ENCODE measurements at places on chromosomes 6 and 20.

DNA sequence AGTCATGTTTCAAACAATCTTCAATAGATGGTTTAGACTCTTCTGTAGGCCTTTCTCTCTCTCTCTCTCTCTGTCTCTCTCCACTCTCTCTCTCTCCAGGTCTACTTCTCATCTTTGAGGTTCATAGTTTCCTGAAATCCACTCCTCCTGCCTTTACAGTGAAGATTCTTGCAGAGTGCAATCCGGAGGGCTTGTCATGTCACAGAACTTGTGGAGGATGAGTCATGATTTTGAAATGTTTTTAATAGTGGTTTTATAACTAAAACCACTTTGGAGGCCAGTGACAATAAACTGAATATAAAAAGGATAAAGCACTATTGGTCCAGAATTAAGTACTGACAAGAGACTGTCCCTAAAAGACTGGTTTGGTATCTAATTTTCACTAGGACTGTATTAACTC lies 156.3 kb downstream of the KIF6 start:
- no peak for DNase-seq

DNA sequence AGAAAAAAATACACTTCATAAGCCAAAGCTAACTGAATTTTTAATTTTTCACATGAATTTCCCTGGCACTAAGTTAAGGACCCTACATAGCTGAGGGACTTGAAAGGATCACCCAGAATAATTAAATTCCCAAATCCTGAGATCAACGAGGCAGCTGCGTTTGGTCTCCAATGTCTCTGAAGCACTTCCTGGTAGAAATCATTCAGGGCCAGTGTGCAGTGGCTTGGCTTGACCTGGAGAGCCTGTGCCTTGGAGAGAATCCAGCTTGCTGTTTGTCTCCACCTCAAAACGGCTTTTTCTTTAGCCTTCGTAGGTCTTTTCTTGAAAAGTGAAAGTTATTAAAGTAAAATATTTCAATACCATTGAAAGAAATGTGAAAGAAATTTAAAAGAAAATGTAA lies 92.4 kb downstream of the SMOC2 start:
- DNase-seq: no peak

DNA sequence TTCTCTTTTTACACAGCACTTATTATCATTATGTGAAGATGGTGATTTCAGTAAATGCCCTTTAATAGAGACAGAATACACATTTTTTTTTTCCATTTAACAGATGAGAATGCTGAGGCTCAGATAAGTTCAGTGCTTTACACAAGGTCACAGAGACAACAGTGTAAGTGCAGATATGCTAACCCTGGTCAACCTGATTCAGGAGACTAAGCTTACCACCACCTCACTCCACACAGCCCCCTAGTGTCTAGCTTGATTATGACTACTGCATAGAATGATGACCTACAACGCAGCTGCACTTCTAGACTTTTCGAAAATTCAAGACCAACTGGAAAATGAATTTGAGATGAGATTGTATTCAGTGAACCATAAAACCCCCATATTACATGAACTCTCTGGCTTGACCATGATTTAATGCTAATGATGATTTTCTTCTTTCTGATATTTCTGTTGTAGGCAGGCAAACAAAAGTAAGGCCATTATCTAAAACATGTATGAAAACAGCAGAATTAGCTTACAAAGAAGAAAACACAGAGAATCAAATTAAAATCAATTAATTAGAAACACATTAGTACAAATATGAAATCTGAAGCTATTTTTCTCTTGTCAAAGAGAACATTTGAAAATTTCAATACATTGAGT lies 212.1 kb upstream of the PHACTR1 start:
- peak; percentile 7 for DNase-seq

DNA sequence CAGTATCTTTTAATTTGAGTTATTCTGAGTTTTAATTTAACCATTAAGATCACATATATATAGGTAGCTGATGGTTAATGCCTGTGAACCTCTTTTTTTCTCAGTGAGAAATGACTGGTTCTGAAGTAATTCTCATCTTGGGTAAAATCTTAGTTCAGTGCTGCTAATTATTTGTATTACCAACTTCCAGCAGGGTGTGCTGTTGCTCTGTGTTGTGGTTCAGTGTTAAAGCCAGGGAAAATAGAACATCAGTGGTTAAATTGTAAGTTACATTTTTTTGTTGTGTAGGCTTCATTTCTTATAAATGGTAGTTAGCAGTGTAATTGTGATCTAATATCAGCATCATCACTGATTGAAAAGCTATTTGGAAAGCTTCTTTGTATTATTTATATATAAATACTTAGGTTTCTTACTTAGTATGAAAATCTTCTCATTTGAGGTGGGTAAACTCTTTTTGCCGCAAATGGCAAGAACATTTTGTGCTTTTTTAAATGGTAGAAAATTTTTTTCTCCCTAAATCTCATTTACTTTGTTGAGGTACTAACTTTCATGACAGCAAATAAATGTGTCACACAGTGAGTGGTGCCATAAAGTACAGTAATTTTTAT lies 43.7 kb downstream of the CDC5L start:
- DNase-seq: no peak

- no peak for DNase-seq
These were observed 25.5 kb downstream of the RNF144B start for GRCh38 chr6:18412644-18413043.

DNA sequence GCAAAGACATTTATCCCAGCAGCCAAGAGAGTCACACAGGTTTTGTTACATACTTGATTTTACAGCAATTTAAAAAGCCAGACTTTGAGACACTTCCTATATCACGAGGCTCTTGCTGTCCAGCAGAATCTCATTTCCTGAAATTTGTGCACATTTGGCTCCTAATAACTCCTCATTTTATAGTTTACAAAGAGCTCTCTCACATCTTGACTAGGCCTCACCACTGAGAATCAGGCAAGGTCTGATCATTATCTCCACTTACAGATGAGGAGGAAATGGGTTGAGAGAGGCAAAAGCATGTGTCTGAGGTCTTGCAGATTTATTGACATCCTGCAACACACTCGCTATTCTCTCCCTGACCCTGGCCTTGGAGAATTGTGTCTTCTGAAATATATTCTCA lies 426.8 kb downstream of the MAFB start:
- DNase-seq: no peak

DNA sequence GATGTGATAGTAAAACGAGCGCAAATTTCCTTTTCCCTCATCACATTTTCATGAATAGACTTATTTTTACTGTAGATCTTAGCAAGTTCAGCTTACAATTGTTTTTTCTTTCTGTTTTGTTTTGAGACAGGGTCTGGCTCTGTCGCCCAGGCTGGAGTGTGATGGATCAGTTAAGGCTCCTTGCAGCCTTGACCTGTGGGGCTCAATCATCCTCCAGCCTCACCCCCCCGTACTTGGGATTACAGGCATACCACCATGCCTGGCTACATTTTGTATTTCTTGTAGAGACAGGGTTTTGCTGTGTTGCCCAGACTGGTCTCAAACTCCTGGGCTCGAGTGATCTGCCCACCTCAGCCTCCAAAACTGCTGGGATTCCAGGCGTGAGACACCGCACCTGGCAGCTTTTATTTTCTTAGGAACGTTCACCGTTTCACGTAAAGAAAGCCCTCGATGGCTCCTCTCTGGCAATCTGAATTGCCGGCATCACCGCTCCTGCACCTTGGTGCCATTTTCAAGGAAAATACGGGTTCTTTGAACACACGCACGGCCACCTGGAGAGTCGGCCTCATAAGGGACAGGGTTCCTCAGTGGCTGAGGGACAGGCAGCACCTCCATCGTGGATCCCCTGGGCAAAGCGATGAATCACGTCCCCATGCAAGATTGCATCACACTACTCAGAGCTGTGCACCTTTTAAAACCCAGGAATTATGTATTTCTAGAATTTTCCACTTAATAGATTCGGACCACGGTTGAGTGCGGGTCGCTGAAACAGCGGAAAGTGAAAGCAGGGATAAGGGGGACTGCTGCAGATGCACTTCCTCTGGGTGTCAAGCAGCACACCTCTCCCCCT lies 78.7 kb downstream of the IRF4 start:
- no peak for DNase-seq

- DNase-seq: no peak
These were observed 2.5 kb upstream of the PNLDC1 start for GRCh38 chr6:159797554-159797953.

GRCh38 chr20:53578492-53579222 lies 15.0 kb downstream of the ZNF217 start:
- no peak for DNase-seq

DNA sequence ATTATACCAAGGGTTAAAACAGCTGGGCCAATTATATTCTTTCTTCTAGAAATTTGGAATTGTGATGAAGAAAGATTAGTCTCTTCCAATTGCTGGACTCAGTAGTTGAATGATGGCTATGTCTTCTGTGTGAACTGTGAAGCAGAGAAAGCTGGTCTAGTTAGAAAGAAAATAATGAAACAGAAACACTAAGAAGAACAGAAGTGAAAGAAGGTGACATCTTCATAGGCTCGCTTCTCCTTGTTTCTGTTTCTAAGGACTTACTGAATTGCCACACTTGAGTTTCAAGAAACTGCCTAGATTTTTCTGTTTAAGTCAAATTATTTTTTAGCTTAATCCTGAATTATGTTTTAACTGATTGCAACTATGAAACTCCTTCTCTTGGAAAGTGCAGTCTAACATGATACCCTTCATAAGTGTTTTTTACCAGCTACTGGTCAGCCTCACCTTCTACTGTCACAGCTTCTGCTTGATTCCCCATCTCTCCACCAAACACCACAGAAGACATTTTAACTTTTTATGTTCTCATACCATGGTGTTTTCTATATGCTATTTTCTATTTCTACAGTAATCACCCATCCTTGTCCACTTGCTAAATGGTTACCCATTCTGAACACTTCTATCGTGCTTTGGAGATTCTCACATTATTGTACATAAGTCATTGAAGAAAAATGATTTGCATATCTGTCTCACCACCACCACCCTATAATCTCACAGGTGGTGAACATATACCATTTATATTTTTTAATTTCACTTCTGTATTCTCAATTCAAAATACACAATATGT lies 268.8 kb downstream of the GRIK2 start:
- no peak for DNase-seq

- no peak for DNase-seq
These were observed 1088.2 kb upstream of the CITED2 start for GRCh38 chr6:140462453-140463311.

- no peak for DNase-seq
These were observed 47.9 kb upstream of the FYN start for GRCh38 chr6:111921103-111921502.

- DNase-seq: no peak
These were observed 329.2 kb downstream of the DHX35 start for GRCh38 chr20:39291301-39291700.

GRCh38 chr6:42389736-42390135 lies 62.0 kb downstream of the TRERF1 start:
- DNase-seq: no peak

GRCh38 chr6:96542702-96543101 lies 20.2 kb upstream of the FHL5 start:
- no peak for DNase-seq

DNA sequence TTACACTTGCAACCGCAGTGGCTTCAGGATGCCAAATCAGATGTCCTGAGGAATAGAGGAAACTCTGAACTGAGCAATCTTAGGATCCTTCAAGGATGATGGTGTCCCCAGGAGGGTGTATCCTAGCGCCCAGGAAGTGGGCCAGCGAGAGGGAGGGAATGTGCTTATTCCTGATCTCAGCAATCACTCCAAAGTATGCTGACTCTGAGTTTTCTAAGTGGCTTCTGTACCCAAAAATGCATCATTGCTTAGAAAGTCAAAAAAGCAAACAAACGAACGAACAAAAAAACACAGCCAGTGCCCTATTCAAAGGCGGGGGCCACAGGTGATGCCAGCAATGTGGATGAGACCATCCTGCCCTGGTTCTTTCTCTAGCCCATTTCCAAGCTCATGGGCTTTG lies 230.6 kb downstream of the NRN1 start:
- no peak for DNase-seq

DNA sequence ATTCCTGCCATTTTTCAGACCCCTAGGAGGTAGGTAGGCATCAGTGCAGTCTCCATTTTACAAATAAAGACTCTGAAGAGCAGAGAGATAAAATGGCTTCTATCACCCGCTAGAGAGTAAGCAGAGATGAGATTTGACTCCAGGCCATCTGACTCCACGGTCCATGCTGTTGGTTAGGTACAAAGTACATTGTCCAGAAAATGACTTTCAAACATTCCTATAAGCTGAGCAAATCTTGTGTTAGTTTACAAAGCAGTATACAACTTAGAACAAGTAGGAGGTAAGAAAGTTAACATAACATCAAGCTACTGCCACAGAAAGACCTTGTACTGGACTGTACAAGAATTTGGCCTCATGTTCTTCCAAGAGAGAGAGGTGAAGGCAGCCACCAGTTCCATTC lies 14.9 kb downstream of the BTN1A1 start:
- DNase-seq: no peak

DNA sequence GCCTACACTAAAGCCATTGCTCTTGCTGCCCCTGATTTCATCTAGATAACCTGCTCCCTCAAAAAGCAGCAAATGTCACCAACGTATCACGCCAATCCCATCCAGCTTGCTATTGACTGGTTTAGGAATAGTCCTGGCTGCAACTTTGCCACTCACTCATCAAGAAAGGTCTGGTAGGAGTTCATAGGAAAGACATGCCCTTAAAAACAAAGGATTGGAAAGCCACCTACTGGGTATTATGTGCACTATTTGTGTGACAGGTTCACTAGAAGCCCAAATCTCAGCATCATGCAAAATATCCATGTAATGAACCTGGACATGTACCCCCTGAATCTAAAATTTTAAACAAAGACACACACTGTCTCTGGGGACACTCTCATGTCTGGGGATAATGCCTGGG lies 170.4 kb upstream of the COL21A1 start:
- DNase-seq: no peak

DNA sequence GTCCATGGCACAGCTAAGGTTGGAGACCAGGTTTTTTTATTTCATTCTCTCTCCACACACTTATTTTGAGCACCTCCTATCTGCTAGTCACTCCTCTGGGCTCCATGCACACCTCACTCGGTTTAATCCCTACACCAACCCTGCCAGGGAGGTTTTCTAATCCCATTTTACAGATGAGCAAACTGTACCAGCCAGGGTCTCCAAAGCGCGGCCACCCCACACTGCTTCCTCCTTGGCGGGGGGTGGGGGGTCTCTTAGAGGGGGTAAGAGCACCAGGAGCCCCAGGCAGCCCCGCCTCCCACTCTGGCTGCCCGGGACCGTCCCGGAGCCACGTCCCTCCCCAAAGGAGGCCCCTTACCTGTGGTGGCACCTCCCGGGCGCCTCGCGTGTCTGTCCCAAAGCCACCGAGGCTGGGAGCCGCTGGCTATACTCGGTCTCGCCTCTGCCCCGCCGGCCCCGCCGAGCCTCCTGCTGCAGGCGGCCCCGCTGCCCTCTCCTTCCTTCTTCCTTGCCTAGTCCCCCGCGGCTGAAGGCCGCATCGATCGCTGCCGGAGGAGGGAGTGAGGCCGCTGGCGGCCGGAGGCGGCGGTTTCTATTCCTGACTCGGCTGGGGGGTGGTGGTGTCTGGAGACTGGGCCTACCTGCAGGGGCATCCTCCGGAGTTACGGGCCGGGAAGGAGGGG lies at the start of gene KCNS1:
Gene KCNS1, minus strand, starts transcription at position 565 of the 683 bp plus-strand sequence. CDS start 1,891 bp downstream, outside the sequence.
- no peak for DNase-seq

DNA sequence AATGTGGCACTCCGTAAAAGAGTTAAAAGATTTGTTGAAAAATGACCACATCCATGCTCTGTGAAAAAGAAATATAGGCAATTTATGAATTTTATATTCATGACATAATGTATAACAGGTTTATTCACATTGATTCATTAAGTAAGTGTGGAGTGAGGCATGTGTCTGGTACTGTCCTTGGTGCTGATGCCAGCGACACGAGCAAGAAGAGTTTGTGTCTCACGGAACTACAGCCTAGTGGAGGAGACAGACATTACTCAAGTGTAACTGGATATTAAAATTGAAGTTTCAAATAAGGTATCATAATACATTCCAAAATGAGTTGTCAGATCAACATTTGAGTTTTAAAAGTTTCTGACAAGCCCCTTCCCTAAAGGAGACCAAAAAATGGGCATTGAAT lies 158.2 kb upstream of the PRND start:
- no peak for DNase-seq

All from kidney epithelial cell (primary cell).